Left lung (tissue), 14 donors: ENCODE measurements at places on chromosomes 1 and 21. TPM values are rescaled to one million over a fixed set of nuclear protein-coding genes. Genes with fewer than 3 reads are reported as not detected.

GRCh38 chr1:184838504-184838951 is 83.9 kb upstream of the EDEM3 start:
- no peak for DNase-seq

- no peak for DNase-seq
These were observed 69.8 kb upstream of the PGBD5 start for GRCh38 chr1:230495891-230496385.

DPT gene
- polyA plus RNA-seq, result 1.00 TPM

- no peak for DNase-seq
These were observed 392.5 kb upstream of the ZRANB2 start for GRCh38 chr1:71473331-71473730.

DNA sequence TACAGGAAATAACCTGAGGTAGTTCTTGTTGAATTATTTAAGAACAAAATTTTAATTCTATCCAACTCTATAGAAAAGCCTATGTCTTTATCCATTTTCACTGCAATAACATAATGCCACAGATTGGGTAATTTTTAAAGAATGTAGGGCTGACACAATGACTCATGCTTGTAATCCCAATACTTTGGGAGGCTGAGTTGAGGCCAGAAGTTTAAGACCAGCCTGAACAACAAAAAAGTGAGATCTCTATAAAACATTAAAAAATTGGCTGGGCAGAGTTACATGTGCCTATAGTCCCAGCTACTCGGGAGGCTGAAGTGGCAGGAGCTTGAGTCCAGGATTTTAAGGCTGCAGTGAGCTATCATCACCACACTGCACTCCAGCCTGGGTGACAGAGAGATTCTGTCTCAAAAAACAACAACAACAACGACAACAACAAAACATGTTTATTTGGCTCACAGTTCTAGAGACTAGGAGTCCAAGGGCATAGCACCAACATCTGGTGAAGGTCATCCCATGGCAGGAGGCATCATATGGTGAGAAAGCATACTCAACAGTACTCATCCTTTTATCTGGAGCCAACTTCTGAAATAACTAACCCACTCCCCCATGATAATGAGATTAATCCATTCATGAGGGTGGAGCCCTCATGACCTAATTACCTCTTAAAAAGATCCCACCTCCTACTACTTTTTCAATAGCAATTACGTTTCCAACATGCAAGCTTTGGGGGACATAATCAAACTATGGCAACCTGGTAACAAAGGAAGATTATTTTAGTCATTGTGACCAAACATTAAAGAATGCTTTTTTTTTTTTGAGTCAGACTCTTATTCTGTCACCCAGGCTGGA is 59.6 kb downstream of the ABL2 start:
- DNase-seq, result no peak

DNA sequence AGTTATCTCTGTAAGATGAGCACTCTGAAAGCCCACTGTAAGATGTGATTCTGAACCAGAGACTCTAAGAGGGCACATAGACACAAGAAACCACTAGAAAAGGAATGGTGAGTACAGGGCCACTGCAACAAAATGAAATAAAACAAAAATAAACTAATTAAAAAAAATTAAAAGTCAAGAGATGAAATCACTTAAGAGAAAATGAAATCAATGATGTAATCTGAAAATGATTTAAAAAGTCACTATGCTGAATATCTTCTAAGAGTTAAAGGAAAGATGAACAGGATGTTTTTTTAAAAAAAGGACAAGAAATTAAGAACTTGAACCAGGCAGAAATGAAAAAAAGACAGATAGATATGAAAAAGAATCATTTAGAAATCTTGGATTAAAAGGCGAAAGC is 110.6 kb upstream of the OLIG2 start:
- no peak for DNase-seq

CD1E gene
- polyA plus RNA-seq, result not detected

SH3D21 gene
- polyA plus RNA-seq, result 16.3 TPM
